ENCODE measurements at places on chromosomes 3 and 15. TPM values are rescaled to one million over a fixed set of nuclear protein-coding genes. Genes with fewer than 3 reads are reported as not detected.

Gene SLC24A5
- total RNA-seq, result not detected

Gene PROS1
- 4.2 TPM for total RNA-seq

Gene TGM5
- 1.8 TPM for total RNA-seq

Gene DLL4
- total RNA-seq, result not detected

Gene ARHGEF26
- total RNA-seq, result 0.64 TPM

Gene C3orf49
- not detected for total RNA-seq

GRCh38 chr15:83283813-83284558 lies 478 bp downstream of the BNC1 start:
- DNase-seq, result no peak

GRCh38 chr3:122797291-122797690 lies 2.4 kb downstream of the SLC49A4 start:
- DNase-seq, result peak; percentile 39

DNA sequence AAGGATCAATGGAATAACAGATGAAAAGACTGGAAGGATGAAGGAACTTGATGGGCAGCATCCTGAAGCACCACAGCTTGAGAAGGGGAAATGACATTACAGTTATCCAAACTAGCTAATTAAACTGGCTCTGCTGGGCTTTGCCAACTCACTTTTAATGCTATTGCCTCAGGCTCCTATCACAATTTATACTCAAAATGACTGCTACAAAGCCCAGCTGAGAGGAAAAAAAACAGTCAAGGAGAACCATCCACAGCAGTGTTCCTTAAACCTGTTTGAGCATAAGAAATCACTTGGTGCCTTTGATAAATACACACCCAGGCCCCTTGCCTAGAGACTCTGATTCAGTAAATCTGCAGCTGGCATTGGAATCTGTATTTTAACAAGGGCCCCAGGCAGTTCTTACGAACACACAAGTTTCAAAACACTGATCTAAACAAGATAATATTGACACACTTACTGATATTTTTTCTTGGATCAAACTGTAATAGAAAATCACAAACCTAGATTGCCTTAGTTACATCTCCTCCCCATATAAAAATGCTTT lies 85.8 kb downstream of the MB21D2 start:
- DNase-seq, result no peak

DNA sequence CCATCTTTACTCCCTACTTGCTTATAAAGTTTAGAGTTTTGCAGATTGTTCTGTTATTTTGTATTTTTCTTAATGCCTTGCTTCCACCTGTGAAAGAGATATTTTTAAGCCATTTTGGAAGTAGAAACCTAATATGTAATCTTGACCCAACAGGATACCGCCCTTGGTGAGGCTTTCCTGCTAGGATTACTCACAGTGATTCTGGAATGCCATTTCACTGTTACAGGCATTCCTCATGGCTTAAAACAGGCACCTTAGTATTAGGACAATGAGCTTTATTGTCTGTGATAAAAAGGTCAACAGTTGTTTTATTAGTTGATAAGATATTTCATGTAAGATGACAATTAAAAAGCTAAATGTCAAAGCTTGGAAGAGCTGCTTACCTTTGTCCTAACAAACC lies 58.2 kb downstream of the PHLDB2 start:
- DNase-seq, result peak; percentile 67

DNA sequence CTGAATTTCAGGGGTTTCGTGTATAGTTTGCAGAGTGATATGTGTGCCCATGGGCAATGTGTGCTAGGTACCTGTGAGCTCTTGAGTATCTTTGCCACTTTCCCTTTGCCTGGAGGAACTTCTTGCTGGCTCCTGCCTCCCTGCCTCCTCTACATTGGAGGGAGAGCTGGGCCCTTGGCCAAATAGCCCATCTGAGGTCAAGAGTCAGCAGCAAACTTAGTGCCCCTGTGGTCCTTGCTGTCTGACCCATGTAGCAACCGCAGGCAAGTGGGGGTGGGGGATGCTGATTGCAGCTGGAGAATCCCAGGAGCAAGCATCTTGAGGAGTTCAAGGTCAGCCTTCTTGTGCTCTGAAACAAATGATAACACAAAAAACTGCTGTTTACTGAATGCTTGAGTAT lies 5.4 kb upstream of the TBC1D21 start:
- DNase-seq, result no peak

GRCh38 chr3:67416703-67417102 lies 237.7 kb downstream of the SUCLG2 start:
- no peak for DNase-seq

DNA sequence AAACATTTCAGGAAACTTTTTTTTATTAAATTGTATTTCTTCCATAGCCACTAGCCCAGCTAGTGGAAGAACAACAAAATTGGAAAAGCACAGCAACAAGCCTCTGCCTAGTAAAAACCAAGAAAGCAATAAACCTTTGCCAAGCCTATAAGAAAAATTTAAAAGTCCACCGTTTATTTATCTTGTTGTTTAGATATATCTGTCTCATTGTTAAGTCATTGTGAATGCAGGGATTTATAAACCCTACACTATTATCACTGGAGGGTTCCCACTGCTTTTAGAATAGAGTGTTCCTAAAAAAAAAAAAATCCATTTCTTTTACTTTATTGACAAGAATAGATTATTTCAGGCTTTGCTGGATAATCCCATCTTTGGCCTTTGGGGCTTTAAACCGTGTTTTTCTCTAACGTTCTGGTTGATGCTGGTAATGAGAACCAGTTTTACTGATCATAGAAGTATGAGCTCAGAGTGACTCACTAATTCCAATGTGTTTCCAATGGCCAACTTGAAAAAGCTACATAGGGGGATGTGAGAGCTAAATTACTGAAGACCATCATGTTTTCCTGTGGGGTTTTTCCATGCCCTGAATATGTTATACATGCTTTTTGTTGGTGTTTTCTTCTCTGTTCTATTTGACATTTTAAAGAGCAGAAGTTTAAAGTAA lies 634.1 kb downstream of the RBMS3 start:
- peak; percentile 28 for DNase-seq

GRCh38 chr3:65660000-65660598 lies 378.6 kb downstream of the MAGI1 start:
- DNase-seq, result no peak

DNA sequence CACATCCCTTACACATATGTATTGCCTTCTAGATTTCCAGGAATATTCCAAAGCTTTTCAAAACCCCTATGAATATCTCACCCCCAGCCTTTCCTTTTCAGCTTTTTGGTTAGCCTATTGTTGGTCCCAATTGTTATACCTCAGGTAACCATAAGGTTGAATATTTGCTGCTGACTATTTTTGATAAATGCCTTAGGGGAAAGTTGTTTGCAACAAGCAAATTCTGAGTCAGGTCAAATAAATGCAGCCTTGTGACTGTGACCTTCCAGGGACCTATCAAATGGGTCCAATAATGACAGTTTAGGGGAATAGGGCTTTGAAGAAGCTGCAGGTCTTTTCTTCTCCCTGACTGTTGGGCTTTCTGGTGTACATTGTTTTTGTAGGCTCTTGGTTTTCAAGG lies 699.7 kb downstream of the NTRK3 start:
- no peak for DNase-seq

GRCh38 chr15:91839867-91840266 lies 13.6 kb upstream of the SLCO3A1 start:
- peak; percentile 68 for DNase-seq

- no peak for DNase-seq
Measured at GRCh38 chr3:186352369-186352768, 9.7 kb downstream of the DGKG start.

DNA sequence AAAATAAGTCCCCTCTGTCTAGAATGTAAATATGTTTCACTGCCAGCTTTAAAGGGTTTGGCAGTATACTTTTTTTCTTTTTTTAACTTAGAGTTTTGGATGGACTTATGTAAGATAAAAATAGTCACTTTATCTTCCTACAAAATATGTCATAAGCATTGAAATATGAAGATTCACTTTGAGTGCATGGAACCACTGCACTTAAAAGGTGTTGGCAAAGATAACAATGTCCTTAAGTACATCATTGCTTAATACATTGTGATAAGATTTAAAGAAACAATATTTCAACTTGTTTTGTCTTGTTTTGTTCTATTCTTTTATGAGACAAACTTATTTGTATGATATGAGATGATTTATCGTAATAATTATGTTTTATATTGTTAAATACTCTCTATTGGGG lies 66.3 kb upstream of the NAALADL2 start:
- no peak for DNase-seq

- DNase-seq, result no peak
Measured at GRCh38 chr3:72099326-72100079, 314.6 kb upstream of the PROK2 start.

DNA sequence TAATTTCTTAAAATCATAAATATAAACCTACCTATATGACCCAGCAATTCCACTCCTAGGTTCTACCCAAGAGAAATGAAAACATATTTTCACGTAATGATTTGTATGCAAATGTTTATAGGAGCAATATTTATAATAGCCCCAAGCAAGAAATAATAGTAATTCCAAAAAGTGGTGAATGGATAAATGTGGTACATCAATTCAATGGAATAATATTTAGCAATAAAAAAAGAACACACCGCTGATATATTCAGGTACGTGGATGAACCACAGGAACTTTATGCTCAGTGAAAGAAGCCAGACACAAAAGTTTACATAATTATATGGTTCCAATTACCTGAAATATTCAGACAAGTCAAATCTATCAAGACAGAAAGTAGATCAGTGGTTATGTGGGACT lies 49.9 kb downstream of the ACAD9 start:
- no peak for DNase-seq

- DNase-seq, result peak; percentile 3
Measured at GRCh38 chr3:70352215-70352614, 39.8 kb upstream of the MDFIC2 start.

DNA sequence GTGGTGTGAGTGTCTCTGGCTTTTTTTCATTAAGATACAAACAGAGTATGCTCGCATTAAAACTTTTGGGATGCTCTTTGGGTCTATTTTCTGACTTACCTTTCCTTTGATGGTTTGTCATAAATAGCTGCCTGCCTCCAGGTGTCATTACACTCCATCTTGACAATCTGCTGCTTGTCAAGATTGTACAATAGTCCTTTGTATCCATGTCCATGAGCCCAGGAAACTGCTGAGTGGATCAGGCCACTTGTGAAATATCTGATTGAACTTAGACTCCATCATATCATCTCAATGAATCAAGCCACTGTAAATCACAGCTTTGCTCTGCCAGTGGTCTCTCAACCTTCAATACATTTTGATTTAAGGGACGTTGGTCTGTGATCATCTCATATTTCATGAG lies 135.2 kb downstream of the ECT2 start:
- no peak for DNase-seq

- no peak for DNase-seq
Measured at GRCh38 chr3:198017090-198017489, 57.1 kb downstream of the LMLN start.
